ENCODE measurements at places on chromosomes 5 and 9.

GRCh38 chr9:138114501-138115245 is 237.1 kb downstream of the CACNA1B start:
- no peak for DNase-seq

- no peak for DNase-seq
These were observed 26.6 kb upstream of the GLDC start for GRCh38 chr9:6672118-6672517.

GRCh38 chr5:148687427-148687826 is 33.1 kb upstream of the HTR4 start:
- peak; percentile 64 for DNase-seq

DNA sequence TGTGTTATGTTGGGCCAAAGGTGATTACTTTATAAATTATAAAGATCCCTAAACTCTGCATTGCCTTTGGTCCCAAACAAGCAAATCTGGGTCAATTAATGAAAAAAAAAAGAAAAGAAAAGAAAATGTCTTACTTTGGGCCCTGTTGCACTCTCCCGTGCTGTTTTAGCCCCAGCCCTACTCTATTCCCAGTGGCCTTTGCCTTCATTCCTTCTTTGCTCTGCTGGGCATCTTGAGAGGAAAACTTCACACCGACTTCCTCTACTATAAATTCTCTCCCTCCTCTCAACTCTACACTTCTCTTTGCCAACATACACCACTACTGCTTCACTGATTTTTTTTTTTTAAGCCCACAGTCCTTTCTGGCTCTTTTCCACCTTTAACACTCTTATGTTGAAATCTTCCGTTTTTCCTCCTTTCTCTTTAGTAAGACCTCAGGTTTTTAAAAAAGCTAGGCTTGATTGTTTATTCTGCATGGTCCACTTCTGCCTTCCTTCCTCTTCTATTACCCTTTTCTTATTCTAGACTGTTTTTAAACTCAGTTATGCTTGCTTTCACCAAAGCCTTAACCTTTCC is 4.5 kb upstream of the MSMP start:
- DNase-seq: no peak

DNA sequence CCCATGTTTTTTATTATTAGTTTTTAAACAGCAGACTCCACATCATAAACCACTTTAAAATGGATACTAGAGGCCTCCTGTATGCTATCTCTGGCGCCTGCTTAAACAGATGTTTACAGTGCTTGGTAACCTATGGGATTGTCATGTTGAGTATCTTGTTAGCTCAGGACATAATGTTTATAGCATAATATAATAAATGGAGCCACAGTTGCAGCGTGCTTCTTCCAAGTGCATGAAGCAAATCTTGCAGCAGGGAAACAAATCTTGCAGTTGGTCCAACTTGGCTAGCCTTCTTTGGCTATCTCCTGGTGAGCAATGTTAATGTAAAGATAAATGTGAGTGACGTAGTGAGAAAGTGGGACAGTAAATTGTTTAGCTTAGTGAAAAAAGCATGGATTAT is 2.8 kb downstream of the GHR start:
- no peak for DNase-seq

- DNase-seq: no peak
These were observed 839 bp downstream of the MED27 start for GRCh38 chr9:132078699-132079356.

DNA sequence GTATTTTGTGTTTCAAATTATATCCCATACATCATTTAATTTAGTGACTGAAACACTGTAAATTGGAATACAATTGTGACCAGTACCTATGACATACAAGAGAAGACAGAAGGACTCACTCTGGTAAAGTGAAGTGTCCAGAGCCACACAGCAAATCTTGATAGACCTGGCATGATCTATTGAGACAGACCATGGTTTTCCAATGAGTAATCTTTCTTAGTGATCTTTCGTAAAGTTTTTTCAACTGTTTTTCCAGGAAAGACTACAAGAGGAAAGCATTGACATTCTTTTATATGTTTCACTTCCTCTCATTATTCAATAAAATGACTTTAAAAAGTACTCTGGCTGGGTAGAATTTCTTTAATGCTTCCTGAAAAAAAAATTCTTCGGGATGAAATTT is 43.3 kb upstream of the ALDH1A1 start:
- no peak for DNase-seq

GRCh38 chr9:596703-597102 is 244.8 kb upstream of the DMRT1 start:
- DNase-seq: no peak

GRCh38 chr5:61256474-61256873 is 75.6 kb upstream of the ZSWIM6 start:
- no peak for DNase-seq

GRCh38 chr5:39447968-39448367 is 23.2 kb upstream of the DAB2 start:
- no peak for DNase-seq

DNA sequence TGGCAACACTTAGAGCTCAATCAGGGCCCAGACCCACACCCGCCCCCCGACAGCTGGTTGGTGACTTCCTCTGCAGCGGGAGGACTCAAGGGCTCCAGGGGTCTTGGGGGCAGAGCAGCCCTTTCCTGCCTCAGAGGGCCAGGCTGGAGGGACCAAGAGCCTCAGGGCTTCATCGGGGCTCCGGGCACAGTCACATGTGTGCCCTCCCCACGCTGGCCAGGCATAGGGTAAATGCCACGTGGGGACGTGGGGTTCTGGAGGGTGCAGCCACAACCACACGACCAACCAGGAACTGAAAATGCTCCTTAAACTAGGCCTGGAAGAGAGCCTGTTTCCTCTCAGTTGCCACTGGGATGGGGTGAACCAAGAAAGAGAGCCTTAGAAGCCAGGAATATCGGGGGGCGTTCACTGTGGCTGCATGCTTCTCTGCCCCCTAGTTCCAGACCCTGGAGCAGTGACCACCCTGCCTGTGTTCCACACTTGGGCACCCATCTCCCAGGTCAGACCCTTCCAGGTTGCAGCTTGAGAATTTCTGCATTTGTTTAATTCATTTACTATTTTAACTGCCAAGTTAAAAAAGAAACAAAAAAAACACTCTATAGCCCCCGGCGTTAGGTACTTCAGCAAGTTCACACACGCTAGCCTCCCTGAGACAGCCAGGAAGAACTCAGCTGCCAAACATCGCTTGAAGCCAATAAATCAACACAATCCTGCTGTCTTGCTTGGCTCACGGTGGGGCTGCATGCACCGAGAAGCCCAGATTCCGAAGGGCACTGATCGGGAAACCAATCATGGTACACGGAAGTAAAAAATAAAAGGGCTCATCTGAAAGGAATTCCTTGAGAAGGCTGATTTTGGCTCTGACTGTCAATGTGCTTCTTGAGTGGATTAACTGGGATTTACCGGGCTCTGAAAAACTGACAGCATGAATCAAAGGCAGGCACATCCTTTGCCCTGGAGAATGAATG is 56.1 kb upstream of the PHYKPL start:
- no peak for DNase-seq

DNA sequence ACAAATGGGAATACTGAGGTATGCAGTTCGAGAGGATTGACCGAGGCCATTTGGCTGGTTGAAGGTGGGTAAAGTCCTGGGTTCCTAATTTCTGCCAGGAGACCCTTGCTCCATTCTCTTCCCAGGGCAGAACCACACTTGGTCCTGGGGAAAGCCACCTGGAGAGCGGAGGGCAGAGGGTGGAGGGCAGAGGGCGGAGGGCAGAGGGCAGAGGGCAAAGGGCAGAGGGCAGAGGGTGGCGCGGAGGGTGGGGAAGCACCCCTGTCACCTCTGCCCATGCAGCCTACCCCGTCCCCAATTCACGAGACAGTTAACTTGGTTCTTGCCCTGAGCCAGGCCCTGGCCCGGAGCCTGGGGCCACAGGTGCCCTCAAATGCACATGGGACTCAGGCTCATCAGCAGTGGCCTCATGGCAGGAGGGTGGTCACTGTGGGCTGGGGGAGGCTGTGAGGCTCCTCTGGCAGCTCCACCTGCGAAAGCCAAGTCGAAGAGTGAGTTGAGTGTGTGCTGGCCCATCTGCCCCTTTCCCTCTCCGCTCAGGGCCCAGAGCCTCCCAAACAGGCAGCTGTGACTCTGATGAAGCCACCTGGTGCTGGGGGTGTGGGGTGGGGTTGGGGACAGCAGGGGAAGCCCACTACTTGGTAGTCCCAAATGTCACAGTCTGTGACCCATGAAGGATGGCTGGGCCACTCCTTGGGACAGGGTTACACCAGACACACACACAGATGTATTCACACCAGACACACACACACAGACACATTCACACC is 28.0 kb upstream of the FCN1 start:
- DNase-seq: no peak

GRCh38 chr9:133238851-133239532 is 29.9 kb upstream of the OBP2B start:
- peak; percentile 88 for DNase-seq

- DNase-seq: no peak
These were observed 84.8 kb downstream of the SLC1A3 start for GRCh38 chr5:36691226-36691625.

- no peak for DNase-seq
These were observed 28.6 kb downstream of the ALDH1A1 start for GRCh38 chr9:72924154-72924790.

Data from HCT116 (cell line).